ENCODE measurements at places on chromosomes 7 and 10. TPM values are rescaled to one million over a fixed set of nuclear protein-coding genes. Genes with fewer than 3 reads are reported as not detected.

DNA sequence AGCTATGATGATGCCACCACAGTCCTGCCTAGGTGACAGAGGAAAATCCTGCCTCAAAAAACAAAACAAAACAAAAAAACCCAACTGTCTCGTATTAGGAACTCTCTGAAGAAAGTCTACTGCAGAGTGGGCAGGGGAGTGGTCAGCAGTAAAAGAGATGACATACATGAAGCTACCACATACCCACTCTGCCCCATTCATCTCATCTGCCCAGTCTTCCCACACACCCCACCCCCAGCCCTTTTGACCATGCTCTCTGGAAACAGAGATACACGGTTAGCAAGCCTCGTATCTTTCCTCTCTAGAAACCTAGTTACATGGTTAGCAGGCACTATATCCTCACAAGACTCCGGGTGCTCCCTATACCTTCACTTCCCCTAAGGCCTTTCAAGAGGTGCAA lies 8.3 kb downstream of the SLC37A3 start:
- no peak for DNase-seq

GRCh38 chr10:21751341-21752310 lies 217.6 kb downstream of the MLLT10 start:
- DNase-seq = no peak

Gene CALHM1
- polyA plus RNA-seq = not detected

Gene AOAH
- polyA plus RNA-seq = 1.00 TPM

- DNase-seq = no peak
Observed at GRCh38 chr7:41188163-41189130, 514.4 kb downstream of the INHBA start.

Gene PBLD
- polyA plus RNA-seq = 1.7 TPM

Gene NRG3
- polyA plus RNA-seq = not detected

DNA sequence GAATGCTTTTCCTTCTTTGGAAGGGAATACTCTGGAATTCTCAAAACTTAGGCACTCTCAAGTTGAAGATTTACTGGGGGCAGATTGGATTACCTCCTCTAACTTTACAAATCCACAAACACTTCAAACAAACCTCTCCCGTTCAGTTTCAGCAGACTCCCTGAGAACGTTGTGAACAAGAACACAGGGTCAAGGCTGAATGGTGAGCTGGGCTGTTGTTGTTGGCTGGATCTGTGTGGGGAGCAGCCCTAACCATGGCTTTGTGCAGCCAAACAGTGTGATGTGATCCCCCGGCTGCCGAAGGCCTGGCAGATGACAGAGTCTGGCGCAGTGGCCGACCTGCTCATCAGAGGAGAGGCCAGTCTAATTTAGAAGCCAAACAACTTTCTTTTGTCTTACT lies 93.1 kb downstream of the BMPER start:
- no peak for DNase-seq

- DNase-seq = no peak
Observed at GRCh38 chr10:58625070-58625469, 112.4 kb downstream of the BICC1 start.

DNA sequence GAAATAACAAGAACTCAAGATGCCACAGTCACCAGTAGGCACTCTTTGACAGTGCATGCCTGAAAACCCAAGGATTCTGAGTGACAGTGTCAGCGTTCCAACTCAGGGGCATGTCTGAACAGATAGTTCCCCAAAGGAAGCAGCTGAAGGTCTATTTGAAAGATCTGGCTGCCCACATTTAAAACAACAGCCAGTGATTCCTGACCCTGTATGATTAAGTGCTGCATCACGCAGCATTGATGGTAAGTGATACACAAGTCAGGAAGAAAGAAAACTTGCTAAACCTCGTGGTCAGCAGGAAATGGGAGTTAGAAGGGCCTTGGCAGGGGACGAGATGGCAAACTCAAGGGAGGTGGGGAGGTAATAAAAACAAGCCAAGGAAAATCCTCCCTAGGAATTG lies 1013.1 kb downstream of the TYW1 start:
- no peak for DNase-seq

DNA sequence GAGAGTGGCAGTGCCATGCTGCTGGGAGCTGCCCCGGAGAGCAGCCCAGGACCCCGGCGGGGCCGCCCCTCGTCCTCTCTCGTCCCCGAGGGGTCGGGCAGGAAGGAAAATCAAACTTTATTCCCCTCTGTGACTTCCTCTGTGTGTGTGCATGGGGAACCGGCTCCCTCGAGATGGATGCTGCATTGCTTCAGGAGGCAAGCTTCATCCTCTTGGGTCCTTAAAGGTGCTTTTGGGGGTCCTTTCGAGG lies 726 bp downstream of the MCU start:
- no peak for DNase-seq

Gene NUDCD3
- 16.7 TPM for polyA plus RNA-seq

GRCh38 chr7:34191162-34191561 lies 285.8 kb downstream of the BMPER start:
- DNase-seq = no peak

GRCh38 chr7:123143252-123144006 lies 56.3 kb downstream of the SLC13A1 start:
- DNase-seq = no peak

GRCh38 chr10:69242852-69243212 lies 22.7 kb downstream of the HKDC1 start:
- no peak for DNase-seq

DNA sequence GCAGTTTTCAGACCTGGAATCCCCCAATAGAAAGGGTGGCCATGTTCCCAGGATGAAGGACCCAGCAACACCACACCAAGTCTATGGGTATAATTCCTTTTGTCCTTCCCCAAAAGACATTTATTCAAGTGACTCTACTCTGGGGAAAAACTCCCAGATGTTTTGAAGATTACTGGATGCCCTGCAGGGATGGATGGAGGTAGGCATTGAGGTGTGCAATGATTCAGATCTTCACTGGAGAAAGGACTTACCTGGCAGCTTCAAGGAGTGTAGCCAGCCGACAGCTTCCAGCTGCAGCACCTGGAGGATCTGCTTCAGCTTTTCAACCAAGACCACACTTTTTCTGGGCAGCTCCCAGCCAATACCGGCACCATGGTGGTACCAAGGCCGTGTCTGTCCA lies 172.0 kb downstream of the BAMBI start:
- DNase-seq = no peak

DNA sequence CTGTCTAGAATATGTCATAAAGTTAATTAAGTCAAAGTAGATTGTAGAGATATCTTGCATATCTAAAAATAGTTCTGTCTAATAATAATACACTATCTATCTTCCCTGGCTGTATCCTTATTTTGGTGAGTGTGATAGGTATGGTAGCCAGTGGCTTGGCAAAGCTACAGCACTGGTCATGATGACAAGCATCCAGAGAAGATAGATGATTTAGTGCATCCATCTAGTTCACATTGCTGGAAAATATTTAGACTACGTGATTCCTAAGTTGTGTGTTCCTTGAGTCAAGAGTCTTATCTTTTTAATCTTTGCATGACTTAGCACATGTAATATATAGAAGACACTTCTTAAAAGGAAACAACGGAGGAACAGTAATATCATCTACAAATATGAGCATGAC lies 711.2 kb upstream of the KCND2 start:
- no peak for DNase-seq

- no peak for DNase-seq
Observed at GRCh38 chr10:3537518-3537917, 247.5 kb downstream of the KLF6 start.

Gene EPO
- not detected for polyA plus RNA-seq

- peak; percentile 64 for DNase-seq
Observed at GRCh38 chr10:43202224-43202656, 64.0 kb downstream of the CSGALNACT2 start.

DNA sequence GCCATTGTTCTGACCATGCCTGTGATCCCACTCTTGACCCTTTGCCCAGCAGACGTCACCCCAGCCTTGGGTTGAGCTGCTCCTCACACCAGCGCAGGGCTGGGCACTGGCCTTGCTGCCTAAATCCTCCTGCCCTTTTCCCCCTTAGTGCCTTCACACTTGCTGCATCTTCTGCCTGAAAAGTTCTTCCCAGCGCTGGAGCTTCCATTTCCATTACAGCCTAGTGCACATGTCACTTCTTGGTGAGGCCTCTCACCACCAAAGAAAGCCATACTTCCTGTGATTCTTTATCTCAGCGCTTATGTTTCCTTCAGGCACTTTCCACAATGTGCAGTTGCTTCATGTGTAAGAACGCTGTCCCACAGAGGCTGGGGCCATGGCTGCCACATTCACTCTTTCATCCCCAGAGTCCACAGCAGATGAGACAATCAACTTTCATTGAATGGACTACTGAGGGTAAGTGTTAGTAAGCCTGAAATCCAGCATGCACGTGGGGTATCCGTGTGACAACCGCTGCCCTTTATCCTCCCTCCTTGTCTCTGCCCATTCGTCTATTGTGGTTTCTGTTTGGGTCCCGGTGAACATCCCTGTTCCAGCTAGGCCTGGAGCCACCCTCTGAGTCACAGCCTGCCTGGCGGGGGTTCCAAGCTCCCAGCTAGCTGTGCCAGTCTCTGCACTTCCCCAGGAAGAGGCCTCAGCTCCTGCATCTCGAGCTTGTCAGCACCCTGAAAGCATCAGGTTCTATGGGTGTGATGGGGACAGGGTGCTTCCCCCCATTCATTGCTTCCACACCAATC lies 37.3 kb downstream of the ADRA2A start:
- no peak for DNase-seq

DNA sequence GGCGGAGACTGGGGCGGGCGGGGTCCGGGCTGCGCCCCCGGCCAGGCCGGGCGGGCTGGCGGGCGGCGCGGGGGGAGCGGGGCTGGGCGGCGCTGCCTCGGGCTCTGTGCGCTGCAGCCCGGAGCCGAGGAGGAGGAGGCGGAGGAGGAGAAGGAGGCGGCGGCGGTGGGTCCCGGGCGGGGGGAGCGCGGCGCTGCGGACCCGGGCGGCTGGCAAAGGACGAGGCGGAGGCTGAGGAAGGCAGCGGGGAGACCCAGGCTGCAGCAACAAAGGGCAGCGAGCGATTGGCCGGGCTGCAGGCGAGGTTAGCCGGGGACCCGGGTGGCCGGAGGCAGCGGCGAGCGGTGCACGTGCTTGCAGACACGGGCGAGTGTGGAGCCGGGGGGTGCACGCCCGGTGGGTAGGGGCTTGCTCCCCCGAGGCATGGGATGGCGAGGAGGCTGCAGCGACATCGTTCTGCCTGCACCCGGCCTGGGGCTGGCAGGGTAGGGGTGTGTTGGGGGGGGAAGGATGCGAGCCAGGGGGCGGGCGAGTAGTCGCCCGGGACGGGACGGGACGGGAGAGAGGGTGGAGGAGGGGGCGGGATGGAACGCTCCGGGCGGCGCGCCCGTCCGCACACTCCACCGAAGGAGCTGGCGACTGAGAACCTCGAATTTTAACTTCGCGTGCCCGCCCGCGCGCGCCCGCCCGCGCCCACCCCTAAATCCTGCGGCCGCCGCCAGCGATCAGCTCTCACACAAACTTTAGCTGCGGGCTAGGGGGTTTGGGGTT lies 844 bp upstream of the KAT6B start:
- no peak for DNase-seq

DNA sequence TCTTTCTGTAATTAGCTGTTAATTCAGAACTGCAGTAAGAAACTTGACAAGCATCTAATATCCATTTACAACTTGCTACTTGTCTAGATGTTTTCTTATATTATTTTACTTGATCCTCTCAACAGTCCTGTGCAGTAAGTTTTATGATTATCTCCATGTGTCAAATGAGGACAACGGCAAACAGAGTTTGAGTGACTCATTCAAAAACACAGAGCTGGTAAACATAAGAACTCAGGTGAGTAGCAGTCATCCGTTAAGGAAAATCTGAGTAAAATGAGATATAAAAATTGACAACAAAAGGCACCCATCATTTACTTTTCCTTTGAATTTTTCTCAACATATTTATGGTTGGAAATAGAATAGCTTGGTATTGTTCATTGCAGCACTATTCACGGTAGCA lies 19.0 kb upstream of the TARP start:
- no peak for DNase-seq

Gene SHTN1
- 1.2 TPM for polyA plus RNA-seq

- DNase-seq = no peak
Observed at GRCh38 chr7:42876182-42877068, 35.4 kb downstream of the C7orf25 start.

Gene SLC29A4
- 5.2 TPM for polyA plus RNA-seq

- no peak for DNase-seq
Observed at GRCh38 chr10:33095867-33096815, 138.1 kb upstream of the ITGB1 start.

Gene PON1
- polyA plus RNA-seq = 0.07 TPM

- no peak for DNase-seq
Observed at GRCh38 chr7:8762803-8763202, 329.4 kb downstream of the NXPH1 start.

GRCh38 chr10:99536338-99537085 lies 3.8 kb downstream of the NKX2-3 start:
- DNase-seq = no peak

Gene CCDC172
- polyA plus RNA-seq = not detected

DNA sequence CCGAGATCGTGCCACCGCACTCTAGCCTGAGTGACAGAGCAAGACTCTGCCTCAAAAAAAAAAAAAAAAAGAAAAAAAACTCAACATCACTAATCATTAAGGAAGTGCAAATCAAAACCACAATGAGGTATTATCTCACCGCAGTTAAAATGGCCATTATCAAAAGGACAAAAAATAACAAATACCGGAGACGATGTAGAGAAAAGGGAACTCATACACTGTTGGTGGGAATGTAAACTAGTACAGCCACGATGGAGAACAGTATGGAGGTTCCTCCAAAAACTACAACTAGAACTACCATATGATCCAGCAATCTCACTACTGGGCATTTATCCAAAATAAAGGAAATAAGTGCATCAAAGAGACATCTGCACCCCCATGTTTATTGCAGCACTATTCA lies 24.3 kb downstream of the GRK5 start:
- no peak for DNase-seq

Gene FAM180A
- polyA plus RNA-seq = 16.7 TPM

DNA sequence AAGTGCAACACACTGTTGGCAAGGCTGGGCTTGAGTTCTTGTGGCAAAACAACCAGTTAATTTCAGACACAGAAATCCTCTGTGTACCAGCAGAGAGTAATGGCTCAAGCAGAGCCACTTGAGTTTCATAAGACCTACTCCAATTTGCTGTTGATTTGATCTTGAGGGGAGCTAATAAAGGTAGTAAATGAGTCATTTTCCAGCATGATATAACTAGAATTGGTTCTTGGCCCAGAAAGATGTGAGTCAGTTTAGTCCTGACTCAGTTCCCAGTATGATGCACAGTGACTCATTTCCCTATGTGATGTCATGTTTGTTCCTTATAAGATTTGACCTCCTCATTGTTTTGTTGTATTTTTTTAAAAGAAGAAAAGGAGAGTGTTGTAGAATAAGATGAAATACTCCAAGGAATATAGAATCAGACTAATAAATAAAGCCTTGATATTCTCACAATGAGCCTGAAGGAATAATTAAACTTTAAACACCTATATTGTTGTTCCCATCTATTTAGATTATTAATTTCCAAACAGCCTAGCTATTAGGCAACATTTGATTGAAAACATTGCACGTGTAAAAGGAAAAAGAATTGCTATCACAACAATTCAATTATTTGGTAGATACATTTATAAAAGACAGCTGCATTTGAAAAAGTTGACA lies 186.2 kb downstream of the REEP3 start:
- DNase-seq = no peak

Gene SEPTIN7
- polyA plus RNA-seq = 119 TPM

GRCh38 chr10:13636776-13637175 lies 50.0 kb downstream of the PRPF18 start:
- DNase-seq = no peak

Gene ZNF862
- polyA plus RNA-seq = 6.9 TPM

Data from heart left ventricle (tissue), 16 donors.